ENCODE measurements at places on chromosomes 5 and 9.

DNA sequence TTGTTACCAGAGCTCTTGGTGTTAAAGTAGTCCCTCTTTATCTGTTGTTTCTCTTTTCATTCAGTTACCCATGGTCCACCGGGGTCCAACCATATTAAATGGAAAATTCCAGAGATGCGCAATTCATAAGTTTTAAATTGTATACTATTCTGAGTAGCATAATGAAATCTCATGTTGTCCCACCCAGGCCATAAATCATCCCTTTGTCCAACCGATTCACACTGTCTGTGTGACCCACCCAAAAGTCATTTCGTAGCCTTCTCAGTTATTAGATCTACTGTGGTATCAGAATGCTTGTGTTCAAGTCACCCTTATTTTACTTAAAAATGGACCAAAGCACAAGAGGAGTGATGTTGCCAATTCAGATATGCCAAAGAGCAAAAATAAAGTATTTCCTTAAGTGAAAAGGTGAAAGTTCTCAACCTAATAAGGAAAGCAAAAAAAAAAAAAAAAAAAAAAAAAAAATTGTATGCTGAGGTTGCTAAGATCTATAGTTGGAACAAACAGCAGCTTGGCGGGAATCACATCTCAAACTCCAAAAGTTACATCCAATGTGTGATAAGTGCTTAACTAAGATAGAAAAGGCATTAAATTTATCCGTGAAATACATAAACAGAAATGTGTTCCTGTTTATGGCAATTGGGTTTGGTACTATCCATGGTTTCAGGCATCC is 106.8 kb upstream of the GPBP1 start:
- DNase-seq = no peak

GRCh38 chr5:164627021-164627420 is 1121.6 kb downstream of the MAT2B start:
- DNase-seq = no peak

- DNase-seq = no peak
Measured at GRCh38 chr5:80276186-80276585, 20.3 kb upstream of the SERINC5 start.

GRCh38 chr9:2955575-2955974 is 111.7 kb upstream of the PUM3 start:
- no peak for DNase-seq

- DNase-seq = peak; percentile 27
Measured at GRCh38 chr9:89750117-89750791, 145.4 kb downstream of the GADD45G start.

DNA sequence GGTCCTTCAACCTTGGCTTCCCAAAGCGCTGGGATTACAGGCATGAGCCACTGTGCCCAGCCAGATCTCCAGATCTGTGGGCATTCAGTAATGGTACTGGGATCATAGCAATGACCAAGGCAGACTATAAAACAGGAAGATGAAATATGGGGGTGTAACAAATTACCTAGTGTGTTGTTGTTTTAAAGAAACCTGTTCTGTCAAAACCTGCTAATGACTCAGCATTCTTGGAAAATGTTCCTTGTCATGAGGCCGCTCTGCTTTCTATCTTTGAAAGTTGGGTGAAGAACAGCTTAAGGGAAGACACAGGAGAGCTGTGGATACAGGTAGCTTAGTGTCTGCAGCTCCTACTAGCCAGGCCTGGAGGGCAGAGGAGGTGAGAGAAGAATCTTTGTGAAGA is 19.4 kb downstream of the TARS1 start:
- DNase-seq = no peak
